ENCODE measurements at places on chromosomes 2 and 18. TPM values are rescaled to one million over a fixed set of nuclear protein-coding genes. Genes with fewer than 3 reads are reported as not detected.

- DNase-seq = no peak
These were observed 52.0 kb downstream of the ANKRD44 start for GRCh38 chr2:197258580-197258979.

- no peak for DNase-seq
These were observed 81.1 kb downstream of the RAPH1 start for GRCh38 chr2:203453858-203454451.

The SPATA3 gene
- not detected for total RNA-seq

The G6PC2 gene
- total RNA-seq = not detected

Data from cardiac septum (tissue), 1 donor.